ENCODE measurements at places on chromosomes 2 and 18.
A peak's percentile ranks its signal among the peaks of the same experiment; 100 is the strongest.

DNA sequence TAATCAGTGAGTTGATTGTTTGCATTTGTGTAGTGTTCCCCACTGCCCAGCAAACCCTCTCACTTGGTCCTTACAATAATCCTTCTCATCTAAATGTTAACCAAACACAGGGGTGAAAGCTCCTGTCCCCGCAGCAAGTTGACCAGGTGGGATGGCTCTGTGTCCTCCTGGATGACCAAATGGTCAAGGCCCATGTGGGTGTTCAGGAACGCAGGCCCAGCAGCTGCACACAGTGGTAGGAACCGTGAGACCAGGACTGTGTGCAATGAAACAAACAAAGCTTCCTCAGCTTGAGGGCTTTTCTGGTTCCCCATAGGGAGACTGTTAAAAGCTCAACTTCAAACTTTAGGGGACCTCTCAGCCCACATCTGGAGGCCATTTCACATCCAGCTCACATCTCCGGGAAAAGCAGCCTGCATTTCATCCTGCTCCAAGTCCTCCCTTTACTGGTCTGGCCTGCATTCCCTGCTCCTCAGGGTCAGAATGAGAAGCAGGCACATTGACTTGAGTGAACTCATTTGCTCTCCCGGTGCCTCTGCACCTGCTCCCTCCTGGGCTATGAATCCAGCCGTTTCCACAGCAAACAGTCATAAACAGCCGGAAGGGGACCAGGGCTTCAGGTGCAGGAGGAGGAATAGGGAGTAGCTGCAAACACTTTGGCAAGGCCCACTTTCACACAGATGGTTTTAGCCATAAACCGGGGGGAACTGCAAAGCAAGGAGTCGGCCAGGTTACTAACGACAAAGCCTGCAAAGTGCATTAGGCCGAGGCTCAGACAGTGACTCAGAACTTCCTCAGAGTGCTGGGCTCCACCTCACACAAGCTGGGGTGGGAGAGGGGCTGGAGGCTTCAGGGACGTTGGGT lies 144.7 kb downstream of the CAPN13 start:
- no peak for DNase-seq

- peak; percentile 36 for DNase-seq
Observed at GRCh38 chr18:66749030-66749429, 145.1 kb upstream of the CDH19 start.

GRCh38 chr18:51170664-51171063 lies 26.8 kb downstream of the MEX3C start:
- DNase-seq: no peak

DNA sequence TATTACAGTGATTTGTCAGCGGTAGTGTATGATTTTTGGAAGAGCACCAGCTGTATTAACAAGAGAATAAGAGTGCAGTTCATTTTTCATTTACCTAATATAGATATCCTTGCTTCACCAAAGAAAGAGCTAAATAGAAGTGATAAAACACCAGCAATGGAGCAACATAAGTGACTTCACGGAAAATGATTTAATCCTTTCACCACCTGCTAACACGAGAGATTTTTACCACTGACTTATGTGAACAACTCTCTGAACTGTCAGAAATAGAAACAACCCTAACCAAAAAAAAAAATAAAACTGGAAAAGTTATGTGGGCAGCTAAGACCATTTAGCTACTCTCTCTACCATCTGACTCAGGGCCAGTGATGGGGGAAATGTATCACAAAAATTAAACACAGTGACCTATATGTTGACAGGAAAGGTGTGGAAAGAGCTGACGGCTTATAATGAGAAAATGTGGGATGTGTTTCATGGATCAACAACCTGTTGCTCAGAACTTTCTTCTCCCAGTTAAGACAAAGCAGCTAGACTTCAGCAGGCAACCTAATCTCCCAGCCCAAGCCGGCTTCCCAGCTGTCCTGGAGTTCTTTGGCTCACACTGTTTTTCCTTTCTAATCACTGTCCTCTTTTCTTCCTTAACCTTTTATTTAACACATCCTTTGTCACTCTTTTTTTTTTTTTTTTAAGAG lies 272.7 kb downstream of the SS18 start:
- DNase-seq: no peak

DNA sequence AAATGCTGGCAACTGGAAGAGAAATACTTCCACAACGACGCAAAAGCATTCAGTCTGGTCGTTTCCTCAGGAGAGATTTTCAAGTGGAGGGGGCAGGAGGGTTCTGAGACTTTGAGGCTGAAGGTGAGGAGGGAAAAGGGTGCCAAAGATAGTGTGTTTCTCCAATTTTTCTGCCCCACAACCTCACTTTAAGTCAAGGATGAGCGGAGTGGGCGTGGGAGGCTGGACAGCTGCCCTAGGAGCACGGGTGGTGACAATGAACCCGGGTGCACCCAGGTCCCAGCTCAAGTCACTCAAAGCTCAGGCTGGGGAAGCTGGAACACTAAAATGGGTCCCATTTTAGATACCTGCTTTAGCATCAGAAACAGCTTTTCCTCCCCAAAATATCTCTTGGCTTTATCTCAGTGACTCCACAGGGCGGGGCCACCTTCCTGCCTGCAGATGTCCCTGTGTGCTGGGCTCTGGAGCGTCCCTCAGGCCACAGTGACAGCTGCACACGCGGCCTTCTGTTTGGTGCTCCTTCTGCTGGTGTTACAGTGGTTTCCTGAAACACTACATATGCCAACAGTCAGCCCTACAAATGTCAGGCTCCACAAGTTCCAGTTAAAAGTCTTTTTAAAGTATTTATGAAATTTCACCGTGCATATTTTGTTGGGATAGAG lies 1.4 kb upstream of the MBP start:
- peak; percentile 82 for DNase-seq

DNA sequence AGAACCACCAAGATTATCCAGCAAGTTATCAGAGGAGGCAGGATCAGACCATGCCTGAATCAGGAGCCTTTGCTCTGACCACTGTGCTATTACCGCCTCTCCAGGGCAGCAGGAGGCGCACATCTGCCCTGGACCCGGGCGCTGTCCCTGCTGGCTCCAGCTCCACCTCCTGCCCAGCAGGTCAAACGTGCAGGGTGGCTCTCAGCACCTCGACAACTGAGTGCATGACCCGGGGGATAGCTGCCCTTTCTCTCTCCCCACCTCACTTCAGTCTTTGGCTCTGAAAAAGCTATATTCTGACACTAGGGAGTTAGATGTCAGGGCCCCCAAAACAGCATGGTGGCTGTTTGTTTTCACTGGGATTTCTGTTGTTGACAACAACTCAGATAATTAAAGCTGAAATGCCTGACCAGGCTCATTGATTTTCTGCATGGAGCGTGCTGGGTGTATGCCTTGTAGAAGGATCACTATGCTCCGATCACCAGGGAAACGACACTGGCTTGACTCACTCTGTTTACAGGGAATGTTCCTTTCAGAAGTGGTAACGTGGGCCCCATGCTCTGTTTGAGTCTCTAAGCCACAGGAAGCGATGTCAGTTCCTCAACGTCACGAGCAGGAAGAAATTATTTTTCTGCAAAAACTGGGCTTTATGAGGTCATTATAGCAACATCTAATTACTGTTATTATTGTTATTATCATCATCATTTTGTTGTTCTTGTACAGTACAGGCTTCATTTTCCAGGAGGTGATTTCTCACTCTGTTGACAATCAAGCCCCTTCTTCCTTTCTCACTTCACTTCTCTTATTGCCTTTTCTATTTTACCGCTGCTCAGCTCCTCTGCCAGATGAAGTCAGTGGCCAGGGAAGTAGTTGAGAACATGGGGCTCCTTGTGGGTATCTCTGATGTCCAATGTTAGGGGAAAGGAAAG lies 125.6 kb downstream of the PLB1 start:
- DNase-seq: peak; percentile 35

DNA sequence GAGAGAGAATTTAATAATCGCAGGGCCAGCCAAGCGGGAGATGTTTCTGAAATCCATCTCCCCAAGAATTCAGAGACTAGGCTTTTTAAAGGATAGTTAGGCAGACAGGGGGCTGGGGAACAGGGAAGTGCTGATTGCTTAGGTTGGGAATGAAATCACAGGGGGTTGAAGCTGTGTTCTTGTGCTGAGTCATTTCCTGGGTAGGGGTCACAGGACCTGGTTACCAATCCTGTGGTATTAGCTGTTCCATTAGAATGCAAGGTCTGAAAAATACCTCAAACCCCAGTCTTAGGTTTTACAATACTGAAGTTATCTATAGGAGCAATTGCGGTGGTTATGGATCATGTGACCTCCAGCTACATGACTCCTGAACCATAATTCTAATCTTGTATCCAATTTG lies 4.6 kb downstream of the SP140 start:
- DNase-seq: no peak

DNA sequence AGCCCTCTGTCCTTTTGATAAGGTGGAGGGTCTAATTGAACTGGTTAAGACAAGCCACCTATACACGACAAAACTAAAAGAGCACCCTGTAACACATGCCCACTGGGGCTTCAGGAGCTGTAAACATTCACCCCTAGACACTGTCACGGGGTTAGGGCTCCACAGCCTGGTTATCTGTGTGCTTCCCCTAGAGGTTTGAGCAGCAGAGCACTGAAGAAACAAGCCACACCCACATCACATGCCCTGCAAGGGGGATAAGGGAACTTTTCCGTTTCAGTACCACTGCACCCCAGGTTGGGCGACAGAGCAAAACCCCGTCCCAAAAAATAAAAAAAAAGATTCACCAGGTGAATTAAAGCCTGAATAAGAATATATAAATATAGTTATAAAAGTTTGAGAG lies 913.7 kb upstream of the ACVR2A start:
- peak; percentile 62 for DNase-seq

DNA sequence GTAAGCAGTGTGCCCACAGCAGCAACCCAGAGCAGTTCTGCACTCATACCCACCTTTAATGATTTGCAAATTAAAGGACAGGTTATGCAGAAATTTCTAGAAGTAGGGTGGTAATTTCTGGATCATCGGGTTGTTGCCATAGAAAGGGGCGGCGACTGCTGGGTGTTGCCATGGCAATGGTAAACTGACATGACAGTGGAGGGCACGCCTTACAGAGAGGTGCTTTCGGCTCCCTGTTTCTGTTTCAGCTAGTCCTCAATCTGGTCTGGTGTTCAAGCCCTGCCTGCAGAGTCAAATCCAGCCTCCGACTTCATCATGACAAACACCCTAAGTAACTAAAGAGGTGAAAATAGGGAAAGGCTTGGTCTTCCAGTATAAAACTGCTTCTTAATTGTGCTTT lies 667.7 kb downstream of the SOCS6 start:
- DNase-seq: no peak

GRCh38 chr2:231321556-231322334 lies 73.8 kb upstream of the B3GNT7 start:
- DNase-seq: no peak

GRCh38 chr2:64376926-64377325 lies 77.0 kb upstream of the LGALSL start:
- DNase-seq: no peak

DNA sequence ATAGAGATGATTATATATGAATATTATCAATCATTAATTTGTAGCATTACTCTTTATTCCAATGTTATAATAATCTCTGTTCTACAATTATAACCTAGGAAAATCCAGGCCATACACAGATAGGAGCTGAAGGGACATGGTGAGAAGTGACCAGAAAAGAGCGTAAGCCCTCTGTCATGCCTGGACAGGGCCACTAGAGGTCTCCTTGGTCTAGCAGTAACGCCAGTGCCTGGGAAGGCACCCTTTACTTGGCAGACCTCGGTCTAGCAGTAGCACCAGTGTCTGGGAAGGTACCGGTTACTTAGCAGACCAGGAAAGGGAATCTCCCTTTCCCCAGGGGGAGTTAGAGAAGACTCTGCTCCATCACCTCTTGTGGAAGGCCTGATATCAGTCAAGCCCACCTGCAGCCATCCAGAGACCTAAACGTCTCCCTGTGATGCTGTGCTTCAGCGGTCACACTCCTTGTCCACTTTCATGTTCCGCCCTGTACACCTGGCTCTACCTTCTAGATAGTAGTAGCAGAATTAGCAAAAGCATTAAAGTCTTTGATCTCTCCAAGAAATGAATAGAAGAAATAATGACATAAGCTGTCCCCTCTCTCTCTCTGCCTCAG lies 447.5 kb upstream of the FSIP2 start:
- DNase-seq: peak; percentile 71

- no peak for DNase-seq
Observed at GRCh38 chr18:36717422-36718110, 111.2 kb downstream of the TPGS2 start.

GRCh38 chr2:2806711-2807110 lies 475.6 kb upstream of the MYT1L start:
- DNase-seq: no peak

DNA sequence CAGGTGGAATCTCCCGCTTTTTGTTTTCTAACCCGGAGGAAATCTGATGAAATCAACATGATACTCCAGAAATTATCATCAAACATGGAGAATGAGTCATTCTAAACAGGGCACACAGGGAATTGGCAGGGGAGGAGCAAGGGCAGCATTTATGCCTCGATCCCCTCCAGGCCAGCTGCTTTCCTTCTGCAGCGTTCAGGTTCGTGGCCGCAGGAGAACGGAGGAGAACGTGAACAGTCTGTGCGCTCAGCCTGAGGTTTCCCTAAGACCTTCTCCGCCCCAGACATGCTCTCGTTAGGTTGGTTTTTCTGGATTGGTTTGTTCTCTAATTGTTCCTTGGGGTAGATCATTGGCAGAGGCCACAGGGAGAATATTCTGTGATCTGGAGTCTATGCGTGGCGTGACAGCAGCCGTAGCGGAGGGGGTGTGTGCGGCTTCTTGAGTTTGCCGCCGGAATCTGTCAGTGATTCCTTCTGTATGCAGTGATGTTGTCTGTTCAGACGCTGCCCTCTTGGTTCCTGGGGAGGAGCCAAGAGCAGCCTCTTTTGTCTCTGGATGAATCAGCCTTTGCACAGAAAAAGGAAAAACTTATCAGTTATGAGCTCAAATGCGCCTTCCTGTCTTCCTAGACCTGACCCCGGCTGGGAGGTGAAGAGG lies 75.9 kb downstream of the SH3BP4 start:
- no peak for DNase-seq

- peak; percentile 32 for DNase-seq
Observed at GRCh38 chr2:167592441-167592840, 655.0 kb downstream of the STK39 start.

DNA sequence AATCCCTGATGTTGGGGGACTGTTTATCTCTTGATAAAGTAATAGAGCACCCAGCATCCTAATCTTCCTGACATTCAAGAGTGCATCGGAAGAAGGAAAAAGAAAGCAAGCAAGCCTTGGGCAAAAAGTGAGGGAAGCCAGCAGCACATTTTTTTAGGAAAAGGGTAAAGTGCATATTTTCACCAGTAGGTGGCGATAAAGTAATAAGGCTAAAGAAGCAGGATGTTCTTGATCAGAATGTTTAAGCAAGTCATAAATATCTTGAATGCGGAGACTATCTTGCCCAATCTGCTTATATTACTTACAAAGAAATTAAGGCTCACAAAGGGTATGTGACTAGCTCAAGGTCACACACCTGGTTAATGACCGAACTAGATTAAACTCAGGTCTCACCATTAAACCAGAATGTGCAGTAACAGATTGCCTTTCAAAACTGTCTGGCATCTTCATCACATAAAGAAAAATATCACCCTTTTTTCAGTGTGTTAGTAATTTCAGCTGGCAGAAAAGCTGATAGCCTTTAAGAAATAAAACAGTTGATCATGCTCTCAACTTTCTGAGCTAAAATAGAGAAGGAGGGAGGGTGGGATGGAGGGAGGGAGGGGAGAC lies 83.8 kb downstream of the VIT start:
- DNase-seq: peak; percentile 78

GRCh38 chr18:30775629-30776028 lies 266.9 kb downstream of the DSC3 start:
- DNase-seq: no peak
